ENCODE measurements at places on chromosomes 7 and 10.

GRCh38 chr7:45343746-45344145 lies 186.2 kb downstream of the RAMP3 start:
- no peak for DNase-seq

GRCh38 chr7:4256286-4256685 lies 425.8 kb upstream of the FOXK1 start:
- no peak for DNase-seq

GRCh38 chr7:94486216-94486615 lies 23.4 kb upstream of the CASD1 start:
- DNase-seq, result no peak

- DNase-seq, result peak; percentile 83
Observed at GRCh38 chr10:47374611-47375536, 9.2 kb downstream of the ZNF488 start.

DNA sequence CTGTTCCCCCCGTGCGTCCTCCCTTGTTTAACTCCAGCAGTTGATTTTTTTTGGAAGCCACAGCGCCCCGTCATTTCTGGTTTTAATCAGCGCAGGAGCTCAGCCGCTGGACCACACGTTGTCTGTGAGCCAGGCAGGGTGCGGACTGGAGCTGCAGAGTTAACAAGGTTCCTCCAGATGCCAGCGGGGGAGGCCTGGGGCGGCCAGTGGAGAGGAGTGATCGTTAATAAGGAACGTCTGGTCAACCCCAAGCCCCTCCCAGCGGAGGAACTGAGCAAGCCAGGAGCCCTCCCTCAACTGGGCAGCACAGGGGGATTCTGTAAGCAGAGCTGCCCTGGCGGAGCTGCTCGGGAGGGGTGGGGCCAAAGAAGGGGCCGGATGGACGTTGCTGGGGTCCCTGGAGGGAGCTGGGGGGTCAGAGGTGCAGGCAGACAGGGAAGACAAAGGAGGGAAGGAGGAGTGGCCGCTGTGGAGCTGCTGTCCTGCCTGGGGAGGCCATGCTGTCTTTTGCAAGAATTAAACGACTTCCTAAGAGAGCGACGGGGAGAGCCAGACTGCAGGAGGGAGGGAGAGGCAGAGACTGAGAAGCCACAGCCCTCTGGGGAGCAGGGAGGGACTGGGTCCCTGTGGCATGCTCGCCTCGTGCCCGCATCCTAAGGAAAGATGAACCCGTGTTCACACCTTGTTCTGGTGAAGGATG lies 537.1 kb upstream of the FOXK1 start:
- peak; percentile 55 for DNase-seq

- DNase-seq, result peak; percentile 79
Observed at GRCh38 chr10:95474228-95475002, 86.8 kb downstream of the SORBS1 start.
